ENCODE measurements at places on chromosomes 3 and 15. TPM values are rescaled to one million over a fixed set of nuclear protein-coding genes. Genes with fewer than 3 reads are reported as not detected.

CCR3 gene
- total RNA-seq, result not detected

GRCh38 chr15:48380198-48380597, 49.0 kb downstream of the DUT start:
- no peak for DNase-seq

GRCh38 chr15:69592954-69593353, 140.3 kb downstream of the RPLP1 start:
- no peak for DNase-seq

DNA sequence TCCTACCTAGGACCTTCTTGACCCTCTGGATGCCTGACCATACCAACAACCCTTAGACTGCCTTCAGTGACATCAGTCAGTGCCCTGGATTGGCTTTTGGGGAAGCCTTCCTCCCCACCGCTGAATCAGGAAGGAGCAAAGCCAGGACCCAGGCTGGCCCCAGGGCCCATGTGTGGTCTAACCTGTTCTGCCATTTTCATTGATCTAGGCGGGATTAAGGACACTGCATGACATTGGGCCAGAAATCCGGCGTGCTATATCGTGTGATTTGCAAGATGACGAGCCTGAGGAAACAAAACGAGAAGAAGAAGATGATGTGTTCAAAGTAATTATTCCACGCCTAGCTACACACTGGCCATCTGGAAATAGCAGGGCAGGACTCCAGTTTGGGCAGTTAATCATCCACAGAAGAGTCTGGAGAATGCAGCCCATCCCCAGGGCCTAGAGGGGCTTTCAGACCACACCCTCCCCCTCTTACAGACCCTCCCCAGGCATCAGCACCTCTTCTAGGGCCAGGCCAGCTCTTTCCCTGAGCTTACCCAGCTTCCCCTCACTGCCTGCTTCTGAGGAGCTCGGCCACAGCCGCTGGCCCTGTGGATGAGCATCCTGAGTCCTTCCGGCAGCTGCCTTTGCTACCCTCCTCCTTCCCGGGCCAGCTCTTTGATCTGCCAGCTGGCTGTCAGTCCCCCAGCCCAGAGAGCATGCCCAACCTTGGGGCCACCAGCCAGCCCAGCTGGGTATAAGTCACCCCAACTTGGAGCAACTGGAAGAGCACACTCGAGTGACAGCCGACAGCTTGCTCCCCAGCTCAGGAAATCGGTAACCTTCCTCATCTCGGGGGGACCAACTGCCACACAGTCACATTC, 45.9 kb downstream of the CHDH start:
- DNase-seq, result no peak

MUSTN1 gene
- total RNA-seq, result 1.9 TPM

DNA sequence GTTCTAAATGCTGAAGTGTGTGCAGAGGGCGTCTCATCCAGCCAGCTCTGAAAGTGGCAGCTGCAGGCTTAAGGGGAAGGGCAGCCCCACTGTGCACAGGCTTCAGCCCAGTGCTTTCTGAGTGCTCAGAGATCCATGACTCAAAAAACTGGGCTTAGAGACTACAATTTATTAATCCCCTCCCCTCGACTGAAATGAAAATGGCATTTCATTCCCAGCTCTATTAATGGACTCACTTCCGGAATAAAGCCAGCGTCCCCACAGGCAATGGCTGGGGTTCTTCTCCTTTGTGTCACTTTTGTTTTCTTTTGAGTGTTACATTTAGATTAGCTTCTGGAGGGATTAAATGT, 55.5 kb upstream of the PLXNA1 start:
- no peak for DNase-seq

DNA sequence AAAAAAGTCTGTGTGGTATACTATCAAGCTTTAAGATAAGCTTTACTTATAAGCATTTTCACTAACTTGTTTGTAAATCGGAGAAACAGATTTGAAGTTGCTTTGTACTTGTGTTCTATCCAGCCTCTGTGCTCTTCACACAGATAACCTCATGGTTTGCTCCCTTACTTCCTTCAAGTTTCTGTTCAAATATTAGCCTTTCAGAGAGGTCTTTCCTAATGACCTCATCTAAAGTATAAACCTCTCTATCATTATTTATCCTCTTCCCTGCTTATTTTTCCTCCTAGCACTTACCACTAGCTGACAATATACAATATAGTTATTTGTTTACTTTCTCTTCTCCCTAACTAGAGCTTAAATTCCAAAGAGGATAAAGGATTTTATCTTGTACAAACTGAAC, 180.0 kb downstream of the CBLB start:
- DNase-seq, result no peak

- DNase-seq, result no peak
These were observed 97.5 kb upstream of the STAC start for GRCh38 chr3:36282766-36283165.

GRCh38 chr3:194285850-194286197, 65.3 kb downstream of the CPN2 start:
- peak; percentile 63 for DNase-seq

DNA sequence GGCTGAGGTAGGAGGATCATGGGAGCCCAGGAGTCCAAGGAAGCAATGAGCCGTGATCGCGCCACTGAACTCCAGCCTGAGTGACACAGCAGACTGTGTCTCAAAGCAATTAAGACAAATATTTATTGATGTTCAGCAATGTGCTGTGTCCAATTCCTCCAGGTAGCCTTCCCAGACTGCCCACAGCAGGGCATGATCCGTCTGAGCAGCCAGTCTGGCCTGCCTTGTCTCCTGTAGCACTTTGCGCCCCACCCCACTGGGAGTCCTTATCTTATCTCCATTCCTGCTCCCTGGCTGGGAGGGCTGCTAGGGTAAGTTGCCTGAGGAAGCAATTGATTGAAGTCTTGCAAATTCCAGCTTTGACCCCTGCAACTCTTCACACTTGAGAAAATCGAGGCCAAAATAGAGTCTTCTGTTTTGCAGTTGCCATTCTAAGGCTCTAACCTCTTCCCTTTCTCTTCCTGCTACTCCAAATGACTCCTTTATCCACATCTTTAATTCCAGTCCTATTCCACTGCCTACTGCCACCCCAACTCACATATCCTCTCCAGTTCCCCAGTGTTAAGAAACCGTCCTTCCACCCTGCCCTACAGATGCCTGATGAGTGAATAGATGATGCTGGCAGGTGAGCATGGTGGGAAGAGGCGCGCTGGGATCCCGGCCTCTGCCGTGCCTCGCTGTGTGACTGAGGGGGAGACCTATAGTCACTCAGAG, 26.9 kb upstream of the LCTL start:
- DNase-seq, result peak; percentile 79

CEMIP gene
- 0.18 TPM for total RNA-seq

HHLA2 gene
- 0.48 TPM for total RNA-seq

SLC24A5 gene
- not detected for total RNA-seq

THUMPD3 gene
- total RNA-seq, result 43.5 TPM

PPM1L gene
- total RNA-seq, result 13.5 TPM

GRCh38 chr3:73658227-73658626, 33.5 kb upstream of the PDZRN3 start:
- no peak for DNase-seq

DNA sequence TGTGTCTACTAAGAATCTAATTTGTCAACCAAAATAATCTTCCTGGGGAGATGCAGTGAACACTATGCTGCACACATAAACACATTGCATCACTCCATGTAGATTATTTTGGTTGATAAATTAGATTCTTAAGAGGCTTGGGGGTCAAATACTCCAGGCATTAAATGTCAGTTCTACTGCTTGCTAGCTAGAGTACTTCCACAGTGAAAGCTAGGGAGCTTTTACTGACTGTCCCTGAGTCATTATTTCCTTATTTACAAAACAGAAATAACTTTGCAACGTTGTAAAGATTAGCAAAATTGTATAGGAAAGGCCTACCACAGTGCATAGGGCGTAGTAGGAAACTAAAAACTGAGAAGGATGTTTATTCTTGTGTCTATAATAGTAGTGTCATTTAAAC, 12.9 kb upstream of the TMC3 start:
- no peak for DNase-seq

CPN2 gene
- total RNA-seq, result 0.36 TPM

DNA sequence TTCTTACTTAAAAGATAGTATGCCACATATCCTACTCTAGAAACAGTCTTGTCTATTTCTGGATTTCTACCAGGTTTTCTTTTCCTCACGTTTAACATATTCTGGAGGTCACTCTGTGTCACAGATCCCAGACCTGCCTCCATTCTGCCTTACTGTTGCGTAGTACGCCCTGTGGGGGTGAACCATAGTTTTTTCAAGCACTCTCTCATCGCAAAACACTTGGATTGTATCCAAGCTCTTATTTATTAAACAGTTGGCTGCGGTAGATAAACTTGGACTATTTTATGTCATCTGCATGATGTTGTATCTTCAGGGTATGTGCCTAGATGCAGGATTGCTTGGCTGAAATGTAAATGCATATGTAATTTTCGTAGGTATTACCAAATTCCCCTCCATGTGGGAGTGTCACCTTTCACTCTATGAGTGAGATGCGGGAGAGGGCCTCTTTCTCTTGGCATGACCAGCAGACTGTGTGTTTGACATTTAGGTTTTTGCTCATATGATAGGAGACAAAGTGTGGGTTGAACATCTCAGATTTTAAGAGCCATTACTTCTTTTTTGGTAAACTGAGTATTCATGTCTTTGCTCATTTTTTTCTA, 55.8 kb downstream of the ABTB1 start:
- no peak for DNase-seq
